ENCODE measurements at places on chromosomes 12 and 14.

DNA sequence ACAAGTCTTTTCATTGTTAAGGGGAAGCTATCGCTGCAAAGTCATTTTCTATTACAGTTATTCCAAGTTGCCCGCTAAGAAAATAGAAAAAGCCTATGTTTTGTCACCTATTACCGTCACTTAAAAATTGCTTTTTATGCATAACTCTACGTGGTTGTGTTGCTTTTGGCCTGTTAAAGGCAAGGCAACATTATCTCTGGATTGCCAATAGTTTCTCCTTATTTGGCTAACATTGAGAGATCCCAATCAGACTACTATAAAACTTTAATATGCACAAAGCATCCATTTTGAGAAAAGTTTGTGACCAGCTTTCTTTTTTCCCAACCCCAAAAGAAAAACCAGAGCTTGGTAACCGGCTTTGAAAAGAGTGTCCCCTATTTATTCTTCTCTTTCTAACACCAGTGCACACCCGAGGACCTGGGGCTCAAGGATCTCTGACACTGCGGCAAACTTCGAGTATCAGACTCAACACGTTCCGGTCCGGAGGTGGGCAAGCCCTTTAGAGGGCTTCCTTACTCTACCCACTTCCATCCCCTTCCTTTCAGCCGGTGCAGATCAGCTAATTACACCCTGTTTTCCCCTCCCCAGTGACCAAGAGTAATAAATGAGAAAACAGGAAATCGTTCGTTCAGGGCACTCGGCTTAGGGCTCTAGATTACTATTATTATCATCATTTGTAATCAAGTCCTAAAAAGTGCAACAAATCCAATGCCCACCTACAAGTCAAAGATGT is 1.2 kb downstream of the PPP1R12A start:
- peaks cover 3% of the 10 kb centered on the region for H3K4me1 ChIP-seq
- peak; percentile 6 for DNase-seq
- H3K27ac ChIP-seq = peak overlapping the region; percentile 98

- no peak for DNase-seq
- no peak overlapping the region for H3K27ac ChIP-seq
- no peaks in the 10 kb centered on the region for H3K27me3 ChIP-seq
- no peak overlapping the region for H3K4me3 ChIP-seq
Measured at GRCh38 chr12:42070036-42070435, 74.6 kb downstream of the GXYLT1 start.

GRCh38 chr14:20413744-20414082 is 412 bp upstream of the TEP1 start:
- peak overlapping the region; percentile 98 for H3K27ac ChIP-seq
- peaks cover 6% of the 10 kb centered on the region for H3K4me1 ChIP-seq
- H3K27me3 ChIP-seq = 0 out of 2 replicates have a peak, but pooled peaks cover 2% of the 10 kb centered on the region
- peak overlapping the region; percentile 79 for H3K4me3 ChIP-seq
- DNase-seq = no peak
- H3K36me3 ChIP-seq = no peaks in the 10 kb centered on the region

GRCh38 chr12:114164351-114164750 is 198.2 kb upstream of the RBM19 start:
- no peaks in the 10 kb centered on the region for H3K4me1 ChIP-seq
- H3K27ac ChIP-seq = no peak overlapping the region
- no peak overlapping the region for H3K4me3 ChIP-seq
- no peaks in the 10 kb centered on the region for H3K36me3 ChIP-seq

GRCh38 chr12:2673966-2674810 is 120.6 kb upstream of the FKBP4 start:
- H3K4me1 ChIP-seq = no peaks in the 10 kb centered on the region
- DNase-seq = no peak
- no peak overlapping the region for H3K4me3 ChIP-seq
- no peaks in the 10 kb centered on the region for H3K27me3 ChIP-seq
- peaks cover 29% of the 10 kb centered on the region for H3K36me3 ChIP-seq
